ENCODE measurements at places on chromosomes 13 and 19.
A peak's percentile ranks its signal among the peaks of the same experiment; 100 is the strongest.

DNA sequence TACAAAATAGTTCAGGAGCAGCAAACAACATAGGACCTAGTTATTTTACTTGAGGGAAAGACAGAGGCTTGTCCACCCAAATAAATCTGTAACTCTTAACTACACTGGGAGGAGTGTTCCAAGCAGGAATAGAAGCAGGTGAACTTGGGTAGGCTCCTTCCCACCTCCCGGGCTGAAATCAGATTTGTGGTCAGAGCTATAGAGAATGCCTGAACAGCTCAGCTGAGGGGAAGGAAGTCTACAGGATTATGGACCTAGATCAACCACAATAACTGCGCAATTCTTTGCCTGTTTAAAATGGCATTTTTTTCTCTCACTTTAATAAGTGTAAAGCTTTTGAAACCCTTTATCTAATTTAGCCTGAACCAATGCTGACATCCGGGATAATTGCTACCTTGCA lies 73.5 kb upstream of the IRS2 start:
- DNase-seq: no peak

GRCh38 chr19:18333680-18334079 lies 6.7 kb upstream of the PGPEP1 start:
- DNase-seq: no peak

DNA sequence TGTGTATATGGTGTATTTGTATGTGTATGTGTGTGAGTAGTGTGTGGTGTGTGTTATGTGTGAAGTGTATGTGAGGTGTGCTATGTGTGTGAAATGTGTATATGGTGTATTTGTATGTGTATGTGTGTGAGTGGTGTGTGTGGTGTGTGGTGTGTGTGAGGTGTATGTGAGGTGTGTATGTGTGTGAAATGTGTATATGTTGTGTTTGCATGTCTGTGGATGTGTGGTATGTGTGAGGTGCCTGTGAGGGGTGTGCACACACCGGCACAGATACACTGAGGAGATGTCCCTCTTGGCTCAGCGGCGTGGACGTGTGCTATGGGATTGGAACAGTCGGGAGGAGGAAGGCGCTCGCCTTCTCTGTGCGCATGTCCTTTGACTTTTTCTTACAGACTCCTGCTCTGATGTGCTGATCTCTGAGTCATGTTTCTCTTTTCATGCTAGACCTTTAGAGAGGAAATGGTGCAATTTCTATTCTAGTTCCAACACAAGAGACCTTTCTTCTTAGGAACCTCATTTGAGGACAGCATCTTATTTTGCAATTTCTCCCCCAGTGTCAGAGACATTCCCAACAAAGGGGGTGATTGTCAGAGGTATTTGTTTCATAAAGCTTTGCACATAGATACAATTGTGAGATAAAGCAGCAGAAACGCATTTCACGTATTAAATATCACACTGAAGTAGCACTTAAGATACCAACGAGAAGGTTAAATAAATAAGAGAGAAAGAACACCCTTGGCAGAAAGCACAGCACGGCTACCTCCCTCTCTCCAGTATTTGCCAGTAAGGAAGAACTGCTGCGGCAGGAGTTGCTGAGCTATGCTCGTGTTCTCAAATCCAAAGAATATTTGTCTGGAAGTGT lies 11.3 kb upstream of the TNFRSF19 start:
- no peak for DNase-seq

DNA sequence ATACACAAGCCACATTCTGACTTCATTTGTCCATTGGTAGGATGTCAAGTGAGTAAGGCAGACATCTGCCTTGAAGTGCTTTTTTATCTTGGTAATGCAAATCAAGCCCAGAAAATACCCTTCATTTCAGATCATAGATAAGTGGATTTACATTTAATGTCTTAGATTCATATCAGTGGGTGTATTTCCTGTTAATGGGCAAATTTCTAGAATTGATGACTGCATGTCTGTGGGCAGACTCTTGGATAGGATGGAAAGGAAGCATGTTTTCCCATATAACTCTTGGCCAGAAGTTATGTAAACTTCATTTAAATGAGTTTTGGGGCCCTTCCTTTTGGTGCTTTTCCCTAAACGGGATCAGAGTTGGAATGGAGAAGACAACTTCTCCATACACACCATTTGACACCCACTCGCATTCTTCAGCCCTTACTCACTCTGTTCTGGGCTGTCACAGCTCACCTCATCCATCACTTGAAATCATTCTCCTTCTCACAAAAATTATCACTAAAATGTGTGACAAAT lies 154.6 kb downstream of the FLT1 start:
- no peak for DNase-seq

DNA sequence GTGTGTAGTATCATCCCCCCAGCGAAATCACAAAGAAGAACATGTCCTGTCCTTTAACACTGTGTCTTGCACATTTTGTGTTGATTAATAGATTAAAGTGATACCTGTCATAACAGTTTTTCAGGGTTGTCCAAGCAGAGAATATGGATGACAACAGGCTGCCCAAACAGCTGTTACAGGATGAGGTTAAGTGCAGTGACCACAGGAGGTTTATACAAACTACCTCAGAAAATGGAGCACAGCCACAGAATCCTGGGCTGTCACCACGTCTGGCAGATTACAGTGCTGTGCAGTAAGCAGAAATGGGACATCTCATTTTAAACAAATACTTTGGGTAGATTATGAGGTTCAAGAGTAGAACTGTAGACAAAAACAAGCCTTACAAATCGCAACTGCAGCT lies 575.6 kb downstream of the DCT start:
- no peak for DNase-seq

- no peak for DNase-seq
Measured at GRCh38 chr19:46344363-46344762, 2.5 kb upstream of the PPP5C start.

DNA sequence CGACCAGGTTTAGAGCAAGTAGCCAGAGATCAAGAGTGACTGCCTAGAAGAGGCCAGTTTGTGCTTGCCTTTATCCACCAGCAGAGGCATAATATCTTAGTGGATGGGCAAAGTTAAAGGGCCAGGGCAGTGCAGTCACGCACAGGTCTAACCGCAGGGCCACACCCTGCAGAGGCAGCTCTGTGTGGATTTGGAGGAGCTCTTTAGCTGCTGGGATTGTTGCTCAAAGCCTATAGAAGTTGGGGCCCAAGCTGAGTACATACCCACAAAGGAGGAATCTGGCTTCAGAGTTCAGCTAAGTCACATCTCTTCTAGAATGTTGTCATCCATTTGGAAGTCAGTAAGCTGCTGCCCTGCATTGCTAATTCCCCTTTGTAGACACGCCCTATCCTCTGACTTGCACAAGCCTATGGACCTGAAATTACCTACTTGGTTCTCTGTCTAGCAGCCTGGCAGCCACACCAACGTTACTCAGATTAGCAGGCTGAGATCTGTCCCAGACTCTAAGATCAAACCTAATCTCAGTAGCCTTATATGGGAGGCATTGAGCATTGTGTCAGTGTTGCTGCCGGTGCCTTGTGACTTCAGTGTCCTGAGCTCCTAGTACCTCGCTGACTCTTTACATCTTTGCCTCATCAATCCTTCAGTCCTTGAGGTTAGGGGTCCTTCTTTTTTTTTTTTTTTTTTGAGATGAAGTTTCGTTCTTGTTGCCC lies 102.9 kb upstream of the STARD13 start:
- no peak for DNase-seq

DNA sequence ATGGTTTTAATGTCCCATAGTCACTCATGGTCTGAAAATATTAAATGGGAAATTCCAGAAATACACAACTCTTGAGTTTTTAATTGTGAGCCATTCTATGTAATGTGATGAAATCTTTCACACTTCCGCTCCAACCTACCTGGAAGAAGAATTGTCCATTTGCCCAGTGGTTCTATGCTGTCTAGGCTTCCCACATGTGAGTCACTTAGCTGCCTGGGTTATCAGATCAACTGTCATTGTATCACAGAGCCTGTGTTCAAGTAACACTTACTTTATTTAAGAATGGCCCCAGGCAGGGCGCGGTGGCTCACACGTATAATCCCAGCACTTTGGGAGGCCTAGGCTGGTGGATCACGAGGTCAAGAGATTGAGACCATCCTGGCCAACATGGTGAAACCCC lies 1450.5 kb downstream of the EFNB2 start:
- DNase-seq: no peak

GRCh38 chr19:6955082-6955481 lies 66.1 kb downstream of the MBD3L2B start:
- no peak for DNase-seq

DNA sequence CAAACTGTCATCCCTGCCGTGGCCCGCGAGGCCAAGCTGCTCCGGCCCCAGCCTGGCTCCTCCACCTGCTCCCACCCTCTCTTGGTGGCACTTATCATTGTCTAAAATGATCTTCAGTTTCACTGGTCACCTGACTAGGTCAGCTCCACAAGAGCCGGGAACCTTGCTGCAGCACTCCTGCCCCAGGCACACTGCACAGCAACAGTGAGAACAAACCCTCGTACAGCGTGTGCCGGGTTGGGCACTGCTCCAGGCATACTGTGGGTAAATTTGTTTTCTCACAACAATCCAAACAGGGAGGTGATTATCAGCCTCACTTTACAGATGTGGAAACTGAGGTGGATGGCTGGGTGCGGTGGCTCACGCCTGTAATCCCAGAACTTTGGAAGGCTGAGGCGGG lies 8.9 kb downstream of the DEDD2 start:
- DNase-seq: no peak

- DNase-seq: no peak
Measured at GRCh38 chr13:72638059-72638815, 89.2 kb downstream of the MZT1 start.

GRCh38 chr19:32824916-32825608 lies 44.5 kb downstream of the SLC7A9 start:
- DNase-seq: no peak

GRCh38 chr19:13094771-13095392 lies 7.8 kb downstream of the LYL1 start:
- peak; percentile 53 for DNase-seq

DNA sequence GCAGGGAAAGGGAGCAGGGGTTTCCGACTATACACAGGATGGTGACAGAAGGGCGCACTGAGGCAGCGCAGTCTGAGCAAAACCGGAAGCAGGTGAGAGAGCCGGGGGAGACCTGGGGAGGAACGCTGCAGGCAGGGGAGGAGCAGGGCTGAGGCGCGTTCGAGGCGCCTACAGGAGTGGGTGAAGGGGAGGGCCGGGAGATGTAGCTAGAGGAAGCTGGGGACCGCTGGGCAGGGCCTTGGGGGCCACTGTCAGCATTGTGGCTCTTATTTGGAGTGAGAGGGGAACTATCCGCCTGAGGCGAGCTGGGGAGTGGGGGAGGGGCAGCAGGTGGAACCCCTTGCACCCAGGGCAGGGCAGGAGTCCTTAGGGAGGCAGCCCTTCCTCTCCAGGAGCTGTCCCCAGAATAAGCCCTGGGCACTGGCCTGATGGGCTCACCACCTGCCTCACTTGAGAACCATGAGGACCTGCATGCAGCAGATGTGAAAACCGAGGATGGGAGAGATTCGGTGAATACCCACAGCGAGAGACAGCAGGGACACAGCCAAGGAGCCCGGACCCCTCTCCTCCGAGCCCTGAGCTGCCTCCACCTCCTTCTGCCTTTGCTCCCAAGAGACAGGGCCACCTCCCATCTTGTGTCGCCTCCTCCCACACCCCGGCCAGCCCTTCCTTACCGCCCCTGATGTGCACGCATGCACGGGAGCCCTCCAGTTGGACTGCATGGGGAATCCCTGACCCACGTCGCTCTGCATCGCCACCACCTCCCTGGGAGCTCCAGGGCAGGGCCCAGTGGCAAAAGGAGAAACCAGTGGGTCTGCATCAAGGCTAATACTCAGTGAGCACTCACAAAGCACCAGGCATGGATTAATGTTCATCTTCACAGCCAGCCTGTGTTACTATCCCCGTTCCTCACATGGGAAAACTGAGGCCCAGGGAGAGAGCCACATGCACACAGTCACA lies 10.3 kb downstream of the AKT2 start:
- peak; percentile 52 for DNase-seq

GRCh38 chr19:13606156-13606555 lies 99.9 kb upstream of the CACNA1A start:
- no peak for DNase-seq

- DNase-seq: no peak
Measured at GRCh38 chr19:58556622-58557220, 1.7 kb downstream of the UBE2M start.

GRCh38 chr19:13888281-13888680 lies 11.3 kb downstream of the NANOS3 start:
- DNase-seq: no peak

GRCh38 chr13:113792236-113792770 lies 33.3 kb downstream of the TMEM255B start:
- no peak for DNase-seq

DNA sequence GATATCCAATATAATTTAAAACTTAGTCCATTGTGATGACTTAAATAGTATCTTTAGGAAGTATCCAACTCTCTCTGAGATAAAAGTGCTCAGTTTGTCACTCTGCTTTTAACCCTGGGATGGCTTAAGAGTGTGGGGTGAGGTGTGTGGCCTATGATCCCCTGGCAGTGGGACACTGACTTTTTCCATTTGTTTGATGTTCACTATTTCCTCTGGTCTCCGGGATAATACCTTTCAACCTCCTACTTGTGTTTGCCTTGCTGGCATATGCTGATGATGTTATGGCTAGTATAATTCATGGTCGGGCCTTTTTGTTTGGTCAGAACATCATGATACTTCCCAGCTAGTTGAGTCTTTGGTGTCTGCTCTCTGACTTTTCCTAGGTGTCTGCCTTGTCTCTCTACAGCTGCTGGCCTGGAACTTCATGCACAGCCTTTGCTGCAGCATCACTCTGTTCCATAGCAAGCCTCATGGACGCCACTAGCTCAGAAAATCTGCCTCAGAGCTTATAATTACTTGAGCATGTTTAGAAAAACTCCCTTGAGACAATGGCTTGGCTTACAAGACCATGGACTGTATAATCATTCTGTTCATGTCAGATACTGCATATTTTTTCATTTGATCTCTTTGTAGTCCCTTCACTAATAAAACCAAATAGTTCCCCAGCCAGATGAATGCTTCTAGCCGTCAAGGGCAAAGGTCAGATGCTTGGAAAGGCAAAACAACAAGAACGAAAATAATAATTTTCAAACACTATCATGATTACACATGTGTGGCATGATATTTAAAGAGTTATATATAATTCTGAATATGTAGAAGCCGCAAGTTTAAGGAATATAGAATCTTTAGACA lies 75.2 kb downstream of the WDFY2 start:
- DNase-seq: no peak

GRCh38 chr19:362683-363082 lies 18.1 kb upstream of the MIER2 start:
- no peak for DNase-seq

DNA sequence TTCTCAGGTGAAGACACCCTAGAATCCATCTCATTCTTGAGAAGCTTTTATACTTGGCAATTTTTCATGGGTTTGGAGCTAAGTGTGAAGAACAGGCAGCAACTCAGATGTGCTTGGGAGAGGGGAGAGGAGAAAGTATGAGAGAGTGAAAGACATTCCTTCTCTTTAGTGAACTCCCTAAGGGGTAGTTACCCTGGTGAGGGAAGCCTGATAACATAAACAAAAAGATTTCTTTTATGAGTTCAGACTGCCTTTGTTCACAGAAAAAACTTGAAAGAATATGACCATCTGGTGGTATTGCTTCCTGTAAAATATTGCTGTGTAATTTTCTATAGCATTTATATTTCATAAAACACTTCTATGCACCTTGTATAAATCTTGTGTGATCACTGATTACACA lies at the start of gene STOML3:
STOML3 (minus strand) TSS at position 139 of the 400 bp plus-strand sequence; CDS start at position 29, 110 bp downstream.
- no peak for DNase-seq
